ENCODE measurements at places on chromosomes 6 and 20.

GRCh38 chr20:23235173-23236027 lies 115.2 kb upstream of the NXT1 start:
- peak; percentile 14 for DNase-seq

GRCh38 chr6:107267634-107268033 lies 152.3 kb upstream of the BEND3 start:
- no peak for DNase-seq

DNA sequence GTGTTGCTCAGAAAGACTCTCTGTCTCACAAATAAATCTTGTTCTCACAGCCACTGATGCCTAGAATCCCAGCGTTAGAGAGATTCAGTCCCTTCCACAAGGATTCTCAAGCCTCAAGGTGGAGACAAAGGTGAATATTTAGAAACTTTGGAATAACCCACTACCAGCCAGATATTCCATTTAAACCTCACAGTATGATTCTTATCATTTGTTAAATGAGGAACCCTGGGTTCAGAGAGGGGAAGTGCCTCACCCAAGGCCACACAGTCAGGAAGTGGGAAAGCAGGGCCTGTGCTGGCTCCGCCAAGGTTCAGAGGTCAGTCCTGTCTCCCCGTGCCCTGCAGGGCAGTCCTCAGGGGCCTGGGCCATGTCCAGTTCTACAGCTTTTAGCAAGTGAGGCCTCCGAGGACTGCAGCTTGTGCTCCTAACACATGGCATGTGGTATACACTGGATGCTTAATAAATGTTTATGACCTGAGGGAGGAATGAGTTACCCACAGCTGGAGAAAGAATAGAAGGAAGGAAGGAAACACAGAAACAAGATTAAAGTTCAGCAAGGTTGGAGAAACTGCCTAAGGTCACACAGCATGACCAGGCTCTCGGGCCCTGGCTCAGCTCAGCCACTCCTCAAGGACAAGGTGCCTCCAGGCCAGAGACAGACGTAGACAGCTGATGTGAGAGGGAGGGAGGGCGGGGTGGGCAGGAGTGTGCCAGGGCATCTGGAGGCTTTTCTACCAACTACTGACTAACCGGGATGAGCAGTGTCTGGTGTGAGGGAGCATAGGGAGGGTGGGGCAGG lies 3.9 kb upstream of the TGM2 start:
- no peak for DNase-seq

DNA sequence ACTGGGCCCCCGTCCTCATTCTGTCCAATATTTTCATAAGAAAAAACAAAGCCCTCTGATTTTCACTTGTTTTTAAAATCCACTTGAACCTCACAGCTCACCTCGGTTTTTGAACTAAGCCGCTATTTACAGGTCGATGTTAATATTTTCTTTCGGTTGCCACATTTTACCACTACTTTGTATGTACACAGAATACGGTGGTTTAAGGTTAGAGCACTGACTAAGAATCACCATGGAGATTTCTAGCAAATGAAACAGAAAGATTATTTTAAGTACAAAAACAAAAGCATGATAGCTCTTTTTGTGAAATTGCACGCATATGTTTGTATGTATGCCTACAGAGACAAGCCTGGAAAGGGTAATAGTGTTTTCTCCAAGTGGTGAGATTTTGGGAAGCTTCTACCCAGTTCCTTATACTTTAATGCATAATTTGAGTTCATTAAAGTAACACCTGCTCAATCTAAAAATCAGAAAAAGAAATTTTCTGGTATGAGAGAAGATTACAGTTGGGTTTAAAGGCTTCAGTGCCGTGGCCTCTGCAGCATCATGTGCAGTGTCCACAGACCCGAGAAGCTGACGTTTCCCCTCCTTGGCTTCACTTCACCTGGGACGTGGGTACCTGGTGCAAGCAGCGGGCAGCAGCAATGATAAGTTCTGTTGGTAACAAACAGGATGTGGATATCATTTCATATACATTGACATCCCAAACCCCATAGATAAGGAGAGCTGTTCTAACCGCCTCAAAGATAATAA lies 144.0 kb downstream of the UST start:
- no peak for DNase-seq

DNA sequence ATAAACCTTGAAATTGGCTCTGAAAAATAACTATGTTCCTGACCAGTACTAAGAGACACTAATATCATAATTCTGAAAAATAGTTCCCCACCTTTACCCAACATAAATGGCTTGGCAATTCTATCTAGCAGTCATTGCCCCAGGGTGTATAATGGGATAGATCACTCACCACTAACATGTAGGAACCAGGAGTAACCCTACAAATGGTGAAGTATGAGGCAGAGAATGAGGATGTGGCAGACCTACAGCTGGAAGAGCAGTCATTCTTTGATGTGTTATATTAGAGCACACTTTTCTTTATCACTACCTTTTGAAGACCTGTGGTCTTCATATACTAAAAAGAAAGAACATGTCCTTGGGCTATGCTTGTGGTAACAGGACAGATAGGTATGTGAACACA lies 136.5 kb upstream of the SYNDIG1 start:
- peak; percentile 83 for DNase-seq

DNA sequence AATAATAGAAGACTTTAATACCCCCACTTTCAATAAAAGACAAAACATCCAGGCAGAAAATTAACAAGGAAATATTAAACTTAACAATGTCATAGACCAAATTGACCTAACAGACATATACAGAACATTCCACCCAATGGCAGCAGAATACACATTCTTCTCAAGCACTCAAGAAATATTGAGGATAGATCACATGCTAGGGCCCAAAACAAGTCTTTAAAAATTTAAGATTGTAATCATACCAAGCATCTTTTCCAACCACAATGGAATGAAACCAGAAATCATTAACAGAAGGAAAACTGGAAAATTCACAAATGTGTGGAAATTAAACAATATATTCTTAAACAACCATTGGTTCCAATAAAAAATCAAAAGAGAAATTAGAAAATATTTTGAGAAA lies 161.0 kb downstream of the COL12A1 start:
- DNase-seq = no peak

DNA sequence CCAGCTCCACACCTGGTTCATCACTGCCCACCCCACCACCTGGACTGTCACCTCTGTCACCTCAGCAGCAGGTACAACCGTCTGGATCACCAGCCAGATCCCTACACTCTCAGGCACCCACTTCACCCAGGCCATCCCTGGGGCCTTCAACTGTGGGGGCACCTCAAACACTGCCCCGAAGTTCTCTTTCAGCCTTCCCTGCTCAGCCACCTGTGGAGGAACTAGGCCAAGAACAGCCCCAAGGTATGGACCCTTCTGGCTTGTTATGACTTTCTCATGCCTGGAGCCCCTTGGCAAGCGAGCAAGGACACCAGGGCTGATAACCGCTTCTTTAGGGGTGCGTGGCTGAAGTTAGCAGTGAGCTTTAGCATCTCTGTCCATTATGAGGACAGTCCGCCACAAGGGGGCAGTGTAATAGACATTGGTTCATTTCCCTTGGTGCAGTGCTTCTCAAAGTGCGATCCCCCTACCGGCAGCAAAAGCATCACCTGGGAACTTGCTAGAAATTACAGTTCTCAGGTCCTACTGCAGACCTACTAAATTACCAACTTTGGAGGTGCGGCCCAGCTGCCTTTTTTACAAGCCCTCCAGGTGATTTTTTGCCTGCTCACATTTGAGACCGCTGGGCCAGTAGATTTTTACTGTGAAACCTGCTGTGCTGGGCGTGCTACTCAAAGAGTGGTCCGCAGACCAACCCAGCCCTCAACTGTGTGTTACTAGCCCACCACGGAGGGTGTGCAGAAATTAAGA lies 32.5 kb downstream of the PNPLA1 start:
- peak; percentile 94 for DNase-seq

DNA sequence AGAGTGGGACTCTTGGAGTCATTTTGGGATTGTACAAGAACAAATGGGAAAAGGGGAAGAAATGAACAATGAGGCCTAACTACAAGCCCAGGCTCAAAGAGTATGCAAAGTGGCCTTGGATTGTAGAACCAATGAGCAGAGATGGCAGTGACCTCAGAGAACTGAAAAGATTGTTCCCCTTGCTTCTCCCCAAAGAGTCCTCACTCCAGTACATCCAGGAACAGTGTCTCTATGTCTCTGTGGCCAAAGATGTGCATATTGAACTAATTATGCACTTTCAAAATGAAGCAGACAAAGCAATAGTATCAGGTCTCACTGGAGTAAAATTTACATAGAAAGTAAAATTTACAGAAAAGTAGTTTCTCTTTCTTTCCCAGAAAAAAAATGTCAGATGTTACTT lies 81.0 kb downstream of the SMLR1 start:
- DNase-seq = no peak

GRCh38 chr20:25081065-25081729 lies 744 bp downstream of the VSX1 start:
- DNase-seq = no peak

DNA sequence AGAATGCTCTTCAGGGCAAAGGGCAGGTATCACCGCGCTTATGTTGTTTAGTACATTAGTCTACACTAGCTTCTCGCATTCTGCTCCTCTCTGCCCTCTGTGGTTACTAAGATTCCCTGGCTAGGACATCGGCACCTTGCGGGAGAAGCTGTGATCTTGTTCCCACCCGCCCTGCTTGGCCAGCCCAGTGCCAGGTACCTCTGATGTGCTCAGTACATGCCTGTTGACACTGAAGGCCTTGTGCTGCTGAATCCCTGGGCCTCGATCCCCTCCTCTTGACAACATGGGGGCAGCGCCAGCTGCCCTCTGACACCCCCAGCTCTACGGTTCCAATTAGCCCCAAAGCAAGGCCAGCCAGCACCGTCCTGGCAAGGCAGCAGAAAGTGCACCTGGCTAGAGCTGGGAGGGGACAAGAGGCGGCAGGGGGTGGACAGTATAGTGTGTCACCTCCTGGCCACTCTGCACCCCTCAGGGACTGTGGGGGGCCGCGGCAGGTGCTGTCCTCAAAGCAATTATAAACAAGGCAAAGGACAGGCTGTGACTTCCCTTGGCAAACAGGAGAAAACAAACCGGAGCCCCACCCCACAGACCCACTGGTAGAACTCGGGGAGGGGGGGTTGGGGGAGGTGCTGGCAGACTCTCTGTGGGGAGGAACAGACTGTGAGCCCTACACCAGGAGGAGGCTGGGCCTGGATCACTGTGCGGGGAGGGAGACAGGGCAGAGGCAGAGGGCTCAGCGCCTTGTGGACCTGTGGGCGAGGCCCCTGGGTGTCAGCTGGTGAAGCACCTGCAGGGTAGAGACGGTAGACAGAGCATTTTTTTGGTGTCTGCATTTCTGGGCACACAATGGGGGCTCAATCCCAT lies 7.1 kb downstream of the TFEB start:
- DNase-seq = no peak

GRCh38 chr20:12847872-12848271 lies 160.9 kb upstream of the SPTLC3 start:
- DNase-seq = peak; percentile 5

DNA sequence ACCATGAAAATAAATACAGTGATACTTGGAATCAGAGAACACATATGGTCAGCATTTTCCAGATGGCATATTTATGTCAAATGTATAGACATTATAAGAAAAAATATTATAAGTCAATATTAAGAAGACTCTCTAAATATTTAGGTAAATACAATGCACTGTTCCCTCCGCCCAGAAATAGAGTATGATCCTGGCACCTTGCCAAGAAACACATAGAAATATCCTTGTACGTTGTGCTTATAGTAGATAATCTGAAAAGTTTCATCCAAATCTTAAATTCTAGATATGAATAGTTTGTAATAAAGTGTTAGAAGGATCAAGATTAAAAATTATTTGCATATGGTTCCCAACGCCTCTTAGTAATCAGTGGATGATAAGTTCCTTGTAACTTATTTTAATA lies 645.8 kb upstream of the GJE1 start:
- DNase-seq = no peak

- no peak for DNase-seq
Observed at GRCh38 chr6:147055821-147056392, 148.3 kb upstream of the STXBP5 start.

DNA sequence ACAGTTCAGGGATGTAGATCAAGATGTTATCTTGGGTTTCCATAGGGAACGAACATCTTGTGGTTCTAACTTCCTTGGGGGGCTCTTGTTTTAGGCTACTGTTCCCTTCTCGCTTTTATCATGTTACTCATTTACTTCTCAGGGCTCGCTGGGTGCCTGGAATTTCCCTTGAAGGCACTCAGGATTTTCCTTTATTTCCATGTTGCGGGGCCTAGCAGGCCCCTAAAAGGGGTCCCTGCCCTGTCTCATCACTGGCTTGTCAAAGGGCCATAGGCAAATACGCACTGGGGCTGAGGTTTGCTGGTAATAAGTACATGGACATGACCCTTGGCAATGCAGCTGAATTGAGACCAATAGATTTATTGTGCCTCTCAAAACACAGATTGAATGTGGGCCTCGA lies 262.3 kb downstream of the CDH4 start:
- no peak for DNase-seq

GRCh38 chr20:59630526-59630925 lies 26.2 kb downstream of the PHACTR3 start:
- DNase-seq = no peak

All from Jurkat, Clone E6-1 (cell line).